ENCODE measurements at places on chromosomes 16 and 17.

DNA sequence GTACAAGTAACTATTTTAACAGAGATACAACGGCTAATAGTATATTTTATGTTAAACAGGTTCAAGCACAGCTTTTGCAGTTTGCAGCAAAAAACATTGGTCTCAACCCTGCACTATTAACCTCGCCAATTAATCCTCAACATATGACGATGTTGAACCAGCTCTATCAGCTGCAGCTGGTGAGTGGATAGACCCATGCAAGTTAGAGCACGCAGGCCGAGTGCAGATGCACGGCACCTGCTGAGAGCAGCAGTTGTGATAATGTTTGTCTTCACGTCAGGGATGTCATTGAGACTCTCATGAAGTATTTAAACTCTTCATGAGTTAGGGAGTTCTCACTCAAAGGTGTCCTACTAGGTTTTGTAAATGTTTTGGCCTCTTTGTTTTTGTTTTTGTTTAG lies 45.6 kb downstream of the TMC6 start:
- no peak for DNase-seq

DNA sequence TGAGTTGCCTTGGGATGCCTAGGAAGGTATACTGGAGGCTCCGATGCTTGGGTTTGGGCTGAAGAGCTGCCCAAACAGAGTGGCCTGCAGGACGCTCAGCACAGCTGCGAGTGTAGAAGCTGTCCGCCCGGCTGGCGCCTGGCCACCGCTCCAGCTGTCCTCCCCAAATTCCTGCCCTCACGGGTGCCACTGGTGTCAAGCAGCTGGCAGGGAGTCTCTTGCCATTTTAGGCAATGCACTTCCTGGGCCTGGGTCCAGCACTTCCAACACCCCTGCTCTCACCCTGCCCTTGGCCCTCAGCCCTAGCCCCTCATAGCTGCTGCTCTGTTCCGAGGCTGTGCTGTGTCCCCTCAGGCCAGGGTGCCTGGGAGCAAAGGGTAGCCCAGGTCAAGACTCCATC lies 5.2 kb upstream of the PKMYT1 start:
- no peak for DNase-seq

- peak; percentile 58 for DNase-seq
Measured at GRCh38 chr17:81249223-81250040, 10.3 kb downstream of the NDUFAF8 start.

DNA sequence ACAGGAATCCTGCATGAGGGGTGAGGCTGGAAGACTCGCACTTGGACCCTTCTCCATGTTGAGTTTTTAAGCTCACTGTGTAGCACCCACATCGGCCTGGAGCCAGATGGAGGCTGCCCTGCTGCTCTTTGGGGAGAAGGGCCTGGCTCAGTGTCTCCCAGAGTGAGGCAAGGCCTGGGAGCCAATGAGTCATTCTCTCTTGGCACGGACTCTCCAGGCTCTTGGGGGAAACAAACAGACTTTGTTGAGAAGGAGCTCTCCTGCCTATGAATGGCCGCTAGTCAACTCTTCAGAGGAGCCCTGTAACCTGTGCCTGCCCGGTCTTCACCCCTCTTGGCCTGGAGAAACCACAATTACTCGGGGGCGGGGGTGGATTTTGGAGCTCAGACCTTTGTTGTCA lies 50.8 kb upstream of the MAF start:
- DNase-seq, result no peak

- no peak for DNase-seq
Measured at GRCh38 chr17:57242148-57242547, 14.2 kb upstream of the MSI2 start.

- DNase-seq, result no peak
Measured at GRCh38 chr16:65994291-65994690, 372.2 kb upstream of the CDH5 start.

- DNase-seq, result no peak
Measured at GRCh38 chr17:58219789-58220183, 731 bp upstream of the MKS1 start.

DNA sequence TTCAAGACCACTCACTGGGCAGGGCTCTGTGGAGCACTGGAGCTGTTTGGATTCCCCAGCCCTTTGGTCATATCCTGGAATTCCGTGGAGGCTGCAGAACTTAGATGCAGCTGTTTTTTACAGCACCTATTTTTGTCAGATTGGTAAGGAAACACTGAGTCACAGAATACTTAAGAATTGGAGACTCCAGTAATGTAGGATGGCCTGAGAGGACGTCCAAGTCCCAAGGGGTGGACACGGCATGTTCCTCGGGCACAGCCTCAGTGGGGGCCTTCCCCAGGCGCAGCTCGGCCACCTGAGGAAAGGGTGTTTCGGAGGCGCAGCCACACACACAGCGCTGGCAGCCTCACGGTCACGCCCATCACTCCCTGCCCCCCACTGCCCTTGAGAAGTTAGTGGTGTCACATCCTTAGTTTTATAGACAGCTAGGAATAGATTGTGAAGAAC lies 14.8 kb downstream of the PLD6 start:
- no peak for DNase-seq

DNA sequence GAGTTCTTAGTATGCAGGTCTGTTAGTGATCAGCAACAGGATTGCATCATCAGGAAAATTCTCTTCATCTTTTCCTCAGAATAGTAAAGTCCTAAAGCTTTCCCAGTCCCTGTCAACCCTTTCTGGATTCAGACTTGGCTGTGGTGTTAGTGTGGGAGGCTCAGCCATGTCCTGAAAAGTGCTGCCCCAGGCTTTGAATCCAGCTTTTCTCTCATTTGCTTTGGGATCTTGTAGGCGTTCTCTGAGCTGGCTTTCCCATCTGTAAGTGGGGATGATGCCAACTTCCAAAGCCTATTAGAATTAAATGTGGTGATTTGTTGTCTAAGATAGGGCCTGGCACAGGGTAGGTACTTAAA lies 3.0 kb downstream of the ALKBH5 start:
- DNase-seq, result no peak

DNA sequence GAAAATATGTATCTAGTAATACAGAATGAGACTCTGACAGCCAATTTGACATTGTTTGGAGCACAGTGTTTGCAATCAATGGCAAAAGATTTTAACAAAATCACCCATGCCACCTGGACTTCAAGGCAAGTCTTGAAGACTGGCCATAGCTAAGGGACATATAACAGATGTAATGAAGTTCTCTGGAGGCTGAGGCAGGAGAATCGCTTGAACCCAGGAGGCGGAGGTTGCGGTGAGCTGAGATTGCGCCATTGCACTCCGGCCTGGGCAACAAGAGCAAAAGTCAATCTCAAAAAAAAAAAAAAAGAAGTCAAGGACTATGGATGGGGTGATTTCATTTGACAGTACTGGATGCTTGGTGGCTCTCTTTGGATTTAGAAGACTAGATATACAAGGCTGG lies 5.6 kb upstream of the BPTF start:
- DNase-seq, result no peak
